ENCODE measurements at places on chromosomes 12 and 14.
A peak's percentile ranks its signal among the peaks of the same experiment; 100 is the strongest.

DNA sequence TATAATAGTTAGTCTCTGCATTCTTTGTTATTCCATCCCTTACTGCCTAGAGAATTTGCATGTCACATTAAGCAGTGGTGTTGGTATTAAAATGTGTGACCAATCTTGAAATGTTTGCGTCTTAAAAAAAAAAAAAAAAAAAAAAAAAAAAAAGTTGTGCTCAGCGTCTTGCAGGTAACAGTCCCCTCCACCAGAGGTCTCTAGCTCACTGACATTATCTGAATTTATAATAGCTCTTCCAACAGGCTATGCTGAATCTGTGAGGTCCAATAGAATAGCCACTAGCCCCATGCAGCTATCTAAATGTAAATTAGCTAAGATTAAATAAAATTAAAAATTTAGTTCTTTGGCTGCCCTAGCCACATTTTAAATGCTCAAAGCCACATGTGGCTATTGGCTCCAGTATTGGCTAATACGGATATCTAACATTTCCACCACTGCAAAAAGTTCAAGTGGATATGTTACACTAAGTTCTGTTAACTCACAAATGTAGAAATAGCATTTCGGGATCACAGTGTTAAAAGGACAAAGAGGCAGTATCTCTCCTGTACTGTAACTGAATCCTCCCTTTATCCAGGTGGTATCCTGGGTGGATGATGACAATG, 28.7 kb downstream of the NKX2-8 start:
- DNase-seq = peak; percentile 29

DNA sequence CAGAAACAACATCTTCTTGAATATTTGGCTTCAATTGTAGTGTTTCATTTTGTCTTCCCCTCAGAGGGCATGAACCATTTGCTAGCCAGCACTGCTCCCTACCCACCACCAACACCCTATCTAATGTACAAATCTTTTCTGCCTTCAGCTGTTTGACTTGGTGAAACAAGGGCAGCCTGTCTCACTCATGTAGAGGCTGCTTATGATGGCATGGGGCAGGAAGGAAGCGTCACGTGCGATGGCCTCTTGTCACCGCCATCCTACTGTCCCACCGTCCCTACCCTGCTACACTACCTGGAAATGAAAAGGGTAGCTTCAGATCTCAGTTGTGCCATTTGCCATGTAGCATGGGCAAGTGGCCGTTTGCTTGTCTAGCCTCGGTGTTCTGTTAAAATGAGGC, 29.9 kb upstream of the LRTM2 start:
- no peak for DNase-seq

DNA sequence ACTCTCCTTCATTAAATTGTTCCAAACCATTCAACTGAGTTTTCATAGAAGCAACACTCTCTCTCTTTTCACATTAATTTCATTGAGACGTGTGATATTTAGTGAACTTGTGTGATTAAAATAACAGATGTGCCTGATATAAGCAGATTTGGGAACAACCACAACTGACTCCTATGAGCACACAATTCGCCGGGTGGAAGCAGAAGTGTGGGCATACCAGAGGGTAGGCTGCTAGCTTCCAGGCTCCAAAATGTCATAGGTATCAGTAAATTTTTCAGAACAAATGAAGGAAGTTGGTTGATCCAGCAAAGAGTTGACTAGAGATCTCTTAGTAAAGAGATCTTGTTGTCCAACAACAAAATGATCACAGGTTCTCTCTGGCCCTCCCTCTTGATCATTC, 429.7 kb downstream of the DPF3 start:
- no peak for DNase-seq

DNA sequence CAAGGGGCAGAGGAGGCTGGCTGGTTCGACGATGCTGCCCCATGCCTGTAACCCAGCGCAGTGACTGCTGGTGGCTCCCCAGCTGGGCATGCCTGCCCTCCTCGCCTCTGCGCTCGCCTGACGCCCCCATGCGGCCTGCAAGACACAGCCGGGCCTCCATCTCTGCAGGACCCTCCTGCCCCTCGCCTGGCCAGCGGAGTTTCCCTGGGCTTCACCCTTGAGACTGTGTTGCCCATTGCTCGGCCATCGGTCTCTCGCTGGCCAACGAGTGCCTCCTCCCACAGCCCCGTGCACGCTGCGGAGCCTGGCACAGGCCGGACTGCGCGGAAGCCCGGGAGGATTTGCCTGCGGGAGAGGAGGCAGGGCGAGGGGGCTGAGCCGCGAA, 17.6 kb downstream of the ASPG start:
- DNase-seq = no peak

GRCh38 chr12:106919910-106920544, 35.7 kb upstream of the TMEM263 start:
- DNase-seq = peak; percentile 56

Data from inflammatory macrophage treated with lipopolysaccharide for 4 hours (primary cell).